ENCODE measurements at places on chromosomes 5 and 9.

DNA sequence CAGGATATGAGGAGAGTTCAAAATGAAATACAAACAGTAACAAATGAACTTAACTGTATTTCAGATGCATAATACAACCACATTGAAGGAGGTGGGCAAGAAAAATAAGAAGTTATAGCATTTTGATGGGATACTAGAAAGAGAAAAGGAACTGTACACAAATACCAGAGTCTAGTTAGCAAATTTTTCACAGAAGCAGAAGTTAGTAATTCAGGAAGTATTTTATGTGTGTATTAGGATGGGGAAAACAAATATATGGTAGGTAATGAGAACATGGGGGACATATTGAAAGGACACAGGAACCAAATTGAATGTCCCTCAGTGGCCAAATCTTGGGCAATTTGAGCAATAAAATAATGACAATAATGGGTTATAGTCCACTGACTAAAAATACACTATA, 18.4 kb downstream of the GM2A start:
- DNase-seq: no peak

GRCh38 chr9:83477571-83477970, 60.6 kb downstream of the FRMD3 start:
- DNase-seq: no peak

DNA sequence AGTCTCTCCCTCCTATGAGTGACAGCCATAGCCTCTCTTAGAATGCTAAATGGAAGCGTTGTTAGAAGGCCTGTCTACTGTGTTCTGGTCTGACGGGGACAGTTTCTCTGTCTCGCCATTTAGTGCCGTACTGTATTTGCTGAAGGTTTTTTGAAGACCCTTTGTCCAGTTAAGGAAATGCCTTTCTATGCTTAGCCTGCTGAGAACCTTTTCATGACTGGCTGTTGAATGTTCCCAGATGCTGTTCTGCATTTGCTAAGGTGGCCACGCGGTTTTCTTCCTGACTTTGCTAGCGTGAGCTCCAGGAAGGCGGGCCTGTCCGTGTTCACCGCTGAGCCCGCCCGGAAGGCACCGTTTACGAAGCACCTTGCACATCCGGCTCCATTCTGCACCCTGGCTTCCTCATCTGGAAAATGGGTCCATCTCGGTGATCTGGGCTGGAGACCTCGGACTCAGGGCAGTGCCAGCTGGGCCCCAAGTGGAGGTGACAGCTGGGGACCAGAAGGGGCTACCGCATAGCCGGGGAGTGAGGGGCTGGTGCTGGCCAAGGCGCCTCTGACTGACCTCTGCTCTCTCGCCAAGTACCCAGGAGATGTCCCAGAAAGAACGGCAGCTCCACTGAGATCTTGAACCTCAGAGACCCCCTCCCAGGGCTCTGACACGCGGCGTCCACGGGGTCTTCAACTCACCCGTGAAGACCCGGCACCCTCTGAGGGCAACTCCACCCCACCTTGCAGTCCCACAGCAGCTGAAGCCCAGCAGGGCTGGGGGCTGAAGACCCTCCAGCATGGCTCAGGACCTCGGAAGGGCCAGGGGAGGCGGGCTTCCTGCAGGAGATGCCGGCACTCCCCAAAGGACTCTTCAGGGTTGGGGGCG, 52.5 kb upstream of the NKD2 start:
- DNase-seq: no peak

- no peak for DNase-seq
These were observed 115.5 kb upstream of the SLC12A2 start for GRCh38 chr5:127967983-127968592.

GRCh38 chr5:163259495-163259894, 177.9 kb upstream of the CCNG1 start:
- no peak for DNase-seq

GRCh38 chr5:179345183-179345432, 153 bp downstream of the ADAMTS2 start:
- DNase-seq: peak; percentile 25

GRCh38 chr5:6684075-6684474, 29.2 kb upstream of the TENT4A start:
- no peak for DNase-seq

- DNase-seq: no peak
These were observed 197.7 kb downstream of the PTTG1 start for GRCh38 chr5:160619381-160619780.

DNA sequence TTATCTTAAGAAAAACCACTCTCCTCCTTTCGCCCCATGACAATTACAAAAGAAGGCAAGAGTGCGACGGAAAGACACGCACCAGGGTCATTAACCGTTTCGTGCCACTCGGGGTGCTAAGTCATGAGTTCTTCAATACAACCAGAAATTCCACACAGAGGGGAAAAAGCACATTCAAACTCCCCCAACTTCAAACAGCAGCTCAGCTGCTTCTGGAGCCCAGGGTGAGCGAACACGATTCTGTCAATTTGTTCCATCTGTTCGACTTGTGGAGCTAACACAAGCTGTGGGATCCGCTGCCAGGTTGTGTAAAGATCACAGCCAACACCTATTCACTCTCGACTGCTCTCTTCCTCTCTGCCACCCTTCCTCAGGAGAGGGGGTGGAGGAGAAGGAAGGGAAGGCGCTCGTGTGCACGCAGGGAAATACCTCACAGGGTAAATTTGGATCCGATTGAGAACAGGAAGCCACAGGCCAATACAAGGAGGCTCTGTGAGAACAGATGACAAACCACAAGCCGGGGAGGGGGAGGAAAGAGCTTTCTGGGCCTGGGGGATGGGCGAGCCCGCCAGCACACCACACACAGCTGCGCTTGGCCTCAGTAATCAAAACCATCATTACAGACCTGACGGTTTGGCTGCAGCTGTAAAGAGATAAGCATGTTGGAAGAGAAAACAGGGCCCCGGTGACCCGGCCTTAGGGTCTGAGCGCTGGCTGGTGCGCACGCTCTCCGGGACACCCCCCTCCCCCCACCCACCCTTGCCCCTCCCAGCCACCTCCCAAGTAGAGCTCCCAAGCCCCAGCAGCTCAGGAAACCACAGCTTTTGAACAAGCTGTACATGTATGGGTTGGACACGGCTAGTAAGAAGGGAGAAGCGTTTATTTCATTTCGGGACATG, 54.3 kb downstream of the PTCH1 start:
- DNase-seq: peak; percentile 41

DNA sequence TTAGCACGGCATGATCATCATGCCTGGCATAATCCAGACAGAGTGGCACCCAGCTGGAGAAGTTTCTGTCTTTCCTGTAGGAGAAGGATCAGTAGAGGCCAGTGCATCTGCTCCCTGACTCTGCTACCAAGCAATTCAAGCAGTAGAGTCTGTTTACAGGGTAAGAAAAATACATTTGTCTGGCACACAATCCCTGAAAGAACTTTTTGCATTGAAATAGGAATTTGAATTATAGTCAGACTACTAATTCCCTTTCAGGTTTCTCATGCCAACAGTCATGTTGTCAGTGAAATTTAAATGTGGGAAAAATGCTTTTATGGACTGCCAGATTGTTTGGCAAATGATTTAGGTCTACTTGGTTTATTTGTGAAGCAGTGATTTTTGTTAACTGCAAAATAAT, 125.6 kb downstream of the RAB3C start:
- no peak for DNase-seq

DNA sequence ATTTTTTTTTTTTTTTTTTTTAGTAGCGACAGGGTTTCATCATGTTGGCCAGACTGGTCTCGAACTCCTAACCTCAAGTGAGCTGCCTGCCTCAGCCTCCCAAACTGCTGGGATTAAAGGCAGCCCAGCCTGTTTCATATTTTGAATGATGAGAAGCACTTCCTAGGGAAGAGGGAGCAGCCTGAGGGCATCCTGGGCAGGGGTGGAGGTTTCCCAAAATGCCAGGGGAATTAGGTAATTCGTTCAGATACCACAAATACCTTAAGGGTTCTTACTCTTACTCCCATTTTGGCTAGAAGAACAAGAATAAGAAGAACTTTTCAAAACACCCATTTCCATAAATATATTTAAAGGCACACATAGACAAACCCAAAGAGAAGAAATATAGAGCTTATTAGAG, 29.5 kb upstream of the RAPGEF1 start:
- no peak for DNase-seq

- no peak for DNase-seq
These were observed 11.5 kb downstream of the NADK2 start for GRCh38 chr5:36230151-36230790.

DNA sequence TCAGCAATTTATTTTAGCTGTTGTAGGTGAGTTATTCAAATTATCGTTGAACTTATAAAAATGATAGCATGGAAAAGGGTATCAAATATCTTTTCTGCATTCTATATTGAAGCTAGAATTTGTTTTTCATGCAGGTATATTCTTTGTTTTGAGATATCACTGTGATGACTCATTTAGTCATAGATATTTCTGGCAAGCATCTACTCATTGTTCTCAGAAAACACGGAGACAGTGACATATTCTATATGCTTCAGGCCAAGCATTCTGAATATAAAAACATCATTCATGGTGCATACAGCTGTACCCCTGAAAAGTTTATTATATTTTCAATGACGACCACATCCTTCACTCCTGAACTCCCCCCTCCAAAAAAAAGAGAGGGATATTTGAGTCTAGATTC, 150.3 kb upstream of the GRIA1 start:
- DNase-seq: no peak

- no peak for DNase-seq
These were observed 1.4 kb downstream of the MYO10 start for GRCh38 chr5:16934677-16935153.

DNA sequence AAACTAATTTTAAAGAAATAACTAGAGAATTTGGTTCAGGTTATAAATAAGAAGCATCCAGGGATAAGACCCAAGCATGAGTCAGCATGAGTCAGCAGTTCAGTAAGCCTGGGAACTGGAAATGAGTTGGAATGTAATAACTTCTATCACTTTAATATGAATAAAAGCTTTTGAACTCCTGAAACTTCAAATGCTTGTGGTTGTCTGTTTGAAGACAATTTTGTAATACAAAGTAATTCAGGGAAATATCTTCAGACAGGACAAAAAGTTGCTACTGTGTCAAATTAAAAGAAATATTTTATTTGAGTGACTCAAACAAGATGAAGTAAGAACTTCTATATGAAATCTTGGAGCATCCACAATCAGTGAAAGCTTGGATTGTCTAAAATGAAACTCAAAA, 331.2 kb upstream of the DAB2 start:
- DNase-seq: no peak

- no peak for DNase-seq
These were observed 123.9 kb downstream of the FBXL17 start for GRCh38 chr5:108257996-108258395.

GRCh38 chr5:165188556-165189175, 1683.2 kb downstream of the MAT2B start:
- no peak for DNase-seq

GRCh38 chr5:57072218-57072892, 101.5 kb upstream of the GPBP1 start:
- DNase-seq: no peak

DNA sequence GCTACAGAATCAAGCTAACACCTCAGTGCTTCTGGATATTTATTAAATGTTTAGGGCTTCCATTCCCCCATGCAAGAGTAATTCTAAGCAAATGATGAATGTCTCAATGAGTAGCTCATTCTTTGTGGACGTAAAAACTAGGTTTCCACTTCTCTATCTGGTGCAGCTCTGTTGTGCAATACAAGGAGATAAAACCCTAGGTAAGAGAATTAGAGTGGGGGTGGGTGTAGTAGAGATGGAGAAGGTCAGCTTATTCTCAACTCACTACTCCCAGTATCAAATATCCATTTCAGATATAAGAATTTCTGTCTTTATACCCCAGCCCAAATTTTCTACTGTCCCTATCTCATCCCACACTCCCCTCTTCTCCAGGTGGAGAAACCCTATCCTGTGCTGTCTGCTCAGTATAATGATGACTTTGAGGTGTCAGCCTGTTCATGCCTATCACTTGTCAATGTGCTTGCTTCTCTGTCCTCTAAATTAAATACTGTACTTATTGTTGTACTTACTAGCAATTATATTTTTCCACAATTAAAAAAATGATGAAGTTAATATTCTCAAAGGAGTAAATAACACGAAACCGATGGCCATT, 4.3 kb upstream of the FYB1 start:
- no peak for DNase-seq

GRCh38 chr5:90093751-90094485, 315.6 kb downstream of the CETN3 start:
- no peak for DNase-seq

GRCh38 chr5:76525956-76526355, 97.2 kb downstream of the F2RL2 start:
- no peak for DNase-seq

GRCh38 chr5:124872615-124873014, 126.2 kb upstream of the ZNF608 start:
- no peak for DNase-seq

GRCh38 chr5:96315431-96315830, 117.6 kb downstream of the PCSK1 start:
- DNase-seq: no peak

GRCh38 chr5:94174748-94175411, 433.5 kb upstream of the POU5F2 start:
- no peak for DNase-seq

DNA sequence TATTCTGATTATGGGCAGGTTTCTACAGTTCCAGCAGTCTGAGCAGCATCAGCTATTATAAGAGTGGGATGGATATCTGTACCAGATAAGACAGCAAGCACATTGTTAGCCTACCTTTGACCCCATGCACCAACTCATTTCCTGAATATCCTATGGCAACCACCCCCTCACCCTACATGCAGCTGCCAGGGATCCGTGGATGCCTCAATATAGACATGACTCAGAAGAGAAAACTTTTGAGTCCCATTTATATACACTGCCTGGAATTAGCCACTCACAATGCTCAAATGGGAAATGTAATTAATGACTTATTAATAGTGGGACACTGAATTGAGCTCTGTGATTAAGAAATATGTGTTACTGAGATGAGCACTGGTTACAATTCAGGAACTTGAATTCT, 124.4 kb downstream of the SSBP2 start:
- DNase-seq: peak; percentile 74

DNA sequence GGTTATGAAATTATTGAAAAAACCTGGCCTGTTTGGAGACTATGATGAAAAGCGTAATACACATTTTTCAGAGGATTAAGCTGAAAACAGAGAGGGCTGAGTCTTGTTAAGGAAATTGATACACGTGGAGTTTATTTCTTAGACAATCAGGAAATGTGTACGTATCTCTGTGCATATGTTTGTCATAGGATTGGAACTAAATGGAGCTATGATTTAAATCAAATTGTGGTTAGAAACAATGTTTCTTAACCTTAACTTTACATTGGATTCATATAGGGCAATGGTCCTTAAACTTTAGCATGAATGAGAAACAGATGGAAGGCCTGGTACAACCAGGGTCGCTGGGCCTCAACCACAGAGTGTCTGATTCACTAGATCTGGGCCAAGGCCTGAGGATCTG, 451.6 kb downstream of the CDH18 start:
- no peak for DNase-seq

DNA sequence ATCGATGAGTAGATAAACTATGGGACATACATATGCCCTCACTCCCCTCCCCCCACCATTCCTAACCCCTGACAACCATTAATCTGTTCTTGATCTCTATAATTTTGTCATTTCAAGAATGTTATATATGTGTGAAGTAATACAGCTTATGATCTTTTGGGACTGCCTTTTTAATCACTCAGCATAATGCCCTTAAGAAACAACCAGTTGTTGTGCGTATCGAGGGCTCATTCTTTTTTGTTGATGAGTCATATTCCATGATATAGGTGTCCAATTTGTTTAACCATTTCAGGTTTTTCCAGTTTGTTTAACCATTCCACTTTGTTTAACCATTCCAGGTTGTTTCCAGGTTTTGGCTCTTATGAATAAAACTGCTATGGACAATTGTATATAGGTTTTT, 75.6 kb downstream of the ARHGEF28 start:
- DNase-seq: no peak

All from NCI-H146 (cell line).